Mucosa of descending colon (tissue), 3 donors: ENCODE measurements at places on chromosomes 6 and 20. TPM values are rescaled to one million over a fixed set of nuclear protein-coding genes. Genes with fewer than 3 reads are reported as not detected.

The RHAG gene
- not detected for total RNA-seq

The PARD6B gene
- 35.1 TPM for total RNA-seq

The TFAP2C gene
- 0.52 TPM for total RNA-seq

The ARMC12 gene
- 0.44 TPM for total RNA-seq

The GLYATL3 gene
- total RNA-seq: not detected

The ADGRF4 gene
- 0.79 TPM for total RNA-seq

The ANKS1A gene
- 62.4 TPM for total RNA-seq

The C6orf52 gene
- 1.7 TPM for total RNA-seq

The BMP2 gene
- total RNA-seq: 64.5 TPM

The CPNE1 gene
- 117 TPM for total RNA-seq

The RBPJL gene
- total RNA-seq: not detected

The FAM83B gene
- 39.5 TPM for total RNA-seq

The PTPRT gene
- total RNA-seq: 0.19 TPM

- no peak for DNase-seq
These were observed 169.3 kb downstream of the OGFRL1 start for GRCh38 chr6:71457929-71458328.

- no peak for DNase-seq
These were observed 9.8 kb downstream of the ADRM1 start for GRCh38 chr20:62312662-62312977.

- DNase-seq: no peak
These were observed 2.5 kb downstream of the UNC93A start for GRCh38 chr6:167293590-167294091.

- no peak for DNase-seq
These were observed 14.9 kb upstream of the ZNF451 start for GRCh38 chr6:57075092-57075491.

DNA sequence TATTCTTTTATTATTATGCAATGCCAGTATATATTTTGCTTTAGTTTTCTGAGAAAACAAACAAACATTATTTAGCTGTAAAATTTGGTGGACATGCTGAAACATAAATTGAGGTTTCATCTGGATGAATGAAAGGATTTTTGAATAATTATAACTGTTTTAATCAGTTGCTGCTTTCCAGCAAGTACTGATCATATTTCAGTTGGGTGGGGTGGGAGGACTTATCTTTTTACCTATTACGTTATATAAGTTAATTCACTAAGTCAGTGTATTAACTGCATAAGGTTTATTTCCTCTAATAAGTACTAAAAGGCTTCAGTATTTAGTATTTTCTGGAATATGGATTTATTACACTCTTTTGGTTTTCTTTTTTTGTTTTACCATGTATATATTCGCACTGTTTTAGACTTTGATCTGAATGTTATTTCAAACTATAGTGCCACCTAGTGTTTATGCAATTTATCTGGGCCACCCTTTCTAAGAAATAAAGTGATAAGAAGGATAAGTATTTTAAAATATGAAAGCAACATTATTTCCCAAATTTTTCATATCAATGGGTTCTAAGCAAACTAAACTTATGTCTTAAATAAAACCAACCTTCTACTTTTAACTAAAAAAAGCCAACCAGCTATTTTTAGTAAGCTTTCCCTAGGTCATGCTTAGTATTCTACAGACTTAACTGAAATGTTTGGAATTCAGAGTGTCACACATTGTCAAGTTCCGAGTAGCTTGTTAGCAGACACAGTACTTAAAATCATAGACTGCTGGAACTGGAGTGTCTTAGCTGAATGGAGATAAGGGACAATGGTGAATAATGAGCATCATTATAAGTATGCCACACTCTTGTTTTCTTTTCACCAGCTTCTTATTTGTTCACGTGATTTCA is 105.4 kb upstream of the MCHR2 start:
- DNase-seq: no peak

- no peak for DNase-seq
These were observed 85.3 kb upstream of the TIAM2 start for GRCh38 chr6:154909821-154910220.

DNA sequence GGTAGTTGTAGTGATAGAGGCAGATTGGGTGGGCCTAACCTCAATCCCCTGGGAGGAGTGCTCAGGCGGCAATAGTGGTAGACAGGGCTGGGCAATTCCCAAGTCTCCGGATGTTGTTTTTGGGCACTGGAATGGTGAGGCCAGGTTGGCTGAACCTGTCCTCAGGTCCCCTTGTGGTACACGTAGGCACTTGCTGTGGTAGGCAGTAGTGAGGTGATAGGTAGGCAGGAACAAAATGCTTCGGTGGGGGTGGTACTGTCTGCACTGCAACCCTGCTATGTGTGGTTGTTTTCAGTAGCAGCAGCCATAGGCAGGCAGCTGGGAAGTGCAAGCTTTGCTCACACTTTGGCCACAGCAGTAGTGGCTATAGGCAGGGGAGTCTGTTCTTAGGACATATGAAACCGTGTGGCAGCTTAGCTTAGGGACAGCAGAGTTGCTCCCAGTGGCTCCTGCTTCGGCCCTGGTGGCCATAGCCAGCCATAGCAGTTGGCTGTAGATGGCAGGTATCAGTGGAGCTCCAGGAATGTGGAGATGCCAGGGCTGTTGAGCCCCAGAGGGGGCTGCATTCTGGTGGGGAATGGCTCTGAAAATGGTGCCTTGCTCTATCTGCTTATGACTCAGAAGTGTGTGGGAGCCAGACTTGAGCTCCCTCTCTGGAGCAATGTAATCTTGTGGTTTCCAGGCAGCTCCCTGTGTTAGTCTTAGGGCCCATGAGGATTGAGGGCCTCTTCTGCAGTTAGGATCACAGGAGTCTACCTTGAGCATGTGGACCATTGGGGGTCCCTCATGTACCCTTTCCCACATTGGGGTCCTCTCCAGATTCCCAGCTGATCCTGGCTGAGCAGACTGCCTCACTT is 241.8 kb upstream of the BMP2 start:
- no peak for DNase-seq

DNA sequence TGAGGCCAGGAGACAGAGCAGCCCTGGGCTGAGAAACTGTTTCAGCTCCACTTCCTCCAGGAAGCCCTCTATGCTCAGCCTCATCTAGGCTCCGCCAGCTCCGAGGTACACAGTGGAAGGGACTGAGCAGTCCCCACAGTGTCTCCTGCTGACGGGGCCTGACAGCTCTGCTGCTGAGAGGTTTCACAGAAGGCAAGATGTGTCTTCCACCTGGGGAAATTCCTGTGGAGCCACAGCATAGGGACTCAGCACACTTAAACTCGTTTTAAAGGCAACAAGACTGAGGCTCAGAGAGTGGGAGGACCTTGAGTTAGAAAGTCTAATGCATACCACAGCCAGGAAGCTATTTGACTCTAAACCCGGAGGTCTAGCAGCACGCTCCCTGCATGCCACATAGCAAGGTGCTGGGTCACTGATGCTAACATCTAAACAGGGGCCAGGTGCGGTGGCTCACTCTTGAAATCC is 6.8 kb downstream of the ADA start:
- no peak for DNase-seq

- DNase-seq: no peak
These were observed 24.8 kb upstream of the IGF2R start for GRCh38 chr6:159943968-159944598.

GRCh38 chr6:159788753-159789376 is 537 bp downstream of the TCP1 start:
- peak; percentile 72 for DNase-seq

DNA sequence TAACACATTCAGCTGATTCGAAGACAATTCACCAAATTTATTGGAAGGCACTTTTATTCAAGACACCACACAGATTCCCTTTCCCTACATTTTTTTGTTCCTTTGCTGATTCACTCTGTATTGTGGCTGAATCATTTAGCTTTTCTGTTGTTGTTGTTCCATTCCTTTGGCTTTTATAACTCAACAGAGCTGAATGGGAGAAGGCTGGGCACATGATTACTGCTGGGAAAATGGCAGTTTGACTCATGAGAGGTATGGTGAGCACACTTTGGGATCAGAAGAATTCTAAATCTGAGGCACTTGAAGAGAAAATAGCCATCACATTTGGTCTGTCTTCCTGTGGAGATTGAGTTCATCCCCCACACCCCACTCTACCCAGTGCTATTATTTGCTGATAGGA is 15.7 kb upstream of the SAYSD1 start:
- no peak for DNase-seq

DNA sequence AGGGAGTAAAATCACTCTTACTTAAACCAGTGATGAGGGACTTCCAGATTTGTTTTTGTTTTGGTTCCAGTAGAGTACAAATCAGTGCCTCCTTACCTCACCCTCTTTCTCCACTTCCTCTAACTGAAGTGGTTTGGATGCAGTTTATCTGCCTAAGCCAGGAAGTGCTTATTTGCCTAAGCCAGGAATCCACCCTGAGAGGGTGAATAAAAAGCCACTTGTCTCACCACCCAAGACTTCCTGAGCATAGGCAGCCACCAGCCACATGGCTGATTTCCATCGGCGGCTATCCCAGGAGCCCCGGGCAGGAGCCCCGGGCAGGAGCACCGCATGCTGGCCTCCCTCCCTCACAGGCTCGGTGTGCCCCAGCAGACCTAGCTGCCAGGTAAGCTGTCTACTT is 12.0 kb downstream of the LRP11 start:
- no peak for DNase-seq

- no peak for DNase-seq
These were observed 56.2 kb downstream of the SNX9 start for GRCh38 chr6:157879034-157879872.

DNA sequence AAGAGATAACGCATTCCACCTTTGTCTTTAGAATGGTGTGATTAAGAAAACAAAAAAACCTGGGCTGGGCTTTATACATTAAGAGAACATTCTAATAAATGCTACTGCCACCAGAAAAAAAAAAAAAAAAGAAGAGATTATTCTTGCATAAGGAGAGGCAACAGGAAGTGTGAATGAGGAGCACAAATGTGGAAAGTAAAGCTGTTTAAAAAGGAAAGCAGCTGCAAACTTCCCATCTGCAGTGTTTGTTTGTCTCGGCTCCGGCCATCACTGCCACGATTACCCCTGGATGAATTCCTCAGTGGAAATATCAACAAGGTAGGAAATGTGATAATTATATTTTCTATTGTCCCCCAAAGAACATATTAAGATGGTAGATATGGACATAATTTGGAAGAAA is 223.9 kb downstream of the PHF3 start:
- DNase-seq: no peak

- no peak for DNase-seq
These were observed 7.9 kb upstream of the PABPC1L start for GRCh38 chr20:44901974-44902373.

DNA sequence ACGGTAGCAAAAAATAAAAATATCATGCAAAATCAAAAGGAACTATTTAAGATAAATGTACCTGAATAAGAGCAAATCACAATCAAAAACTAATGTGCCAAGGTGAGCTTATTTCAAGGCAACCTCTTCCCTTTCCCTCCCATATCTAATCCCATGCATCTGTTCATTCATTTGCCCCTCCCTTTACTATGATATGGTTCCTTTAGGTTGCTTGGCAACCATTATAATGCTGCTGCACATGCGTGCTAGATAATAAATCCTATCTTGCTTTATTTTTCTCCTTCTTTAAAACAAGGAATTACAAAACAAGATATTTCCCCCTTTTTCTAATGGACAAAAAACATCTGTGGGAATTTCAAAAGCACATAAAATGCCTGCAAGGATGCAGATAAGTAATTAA is 318.2 kb upstream of the POU3F2 start:
- no peak for DNase-seq

- no peak for DNase-seq
These were observed 1.4 kb upstream of the NRN1 start for GRCh38 chr6:6008089-6008647.
